ENCODE measurements at places on chromosomes 7 and 10.

DNA sequence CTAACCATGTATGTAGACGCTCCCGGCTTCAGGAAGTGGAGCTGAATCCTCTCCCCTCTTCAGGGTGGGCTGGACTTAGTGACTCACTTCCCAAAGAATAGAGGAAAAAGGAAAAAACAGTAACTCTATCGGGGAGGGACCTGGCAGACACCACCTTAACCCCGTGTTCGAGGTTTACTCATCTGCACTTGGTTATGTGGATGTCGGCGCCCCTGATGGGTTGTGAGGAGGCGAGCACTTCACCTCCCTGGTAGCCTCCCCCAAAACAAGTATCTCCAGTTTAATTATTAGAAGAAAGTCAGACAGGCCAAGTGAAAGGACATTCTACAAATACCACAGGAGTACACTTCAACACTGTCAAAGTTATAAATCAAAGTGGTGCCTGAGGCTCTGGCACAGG, 559.7 kb downstream of the TCERG1L start:
- no peak for DNase-seq

DNA sequence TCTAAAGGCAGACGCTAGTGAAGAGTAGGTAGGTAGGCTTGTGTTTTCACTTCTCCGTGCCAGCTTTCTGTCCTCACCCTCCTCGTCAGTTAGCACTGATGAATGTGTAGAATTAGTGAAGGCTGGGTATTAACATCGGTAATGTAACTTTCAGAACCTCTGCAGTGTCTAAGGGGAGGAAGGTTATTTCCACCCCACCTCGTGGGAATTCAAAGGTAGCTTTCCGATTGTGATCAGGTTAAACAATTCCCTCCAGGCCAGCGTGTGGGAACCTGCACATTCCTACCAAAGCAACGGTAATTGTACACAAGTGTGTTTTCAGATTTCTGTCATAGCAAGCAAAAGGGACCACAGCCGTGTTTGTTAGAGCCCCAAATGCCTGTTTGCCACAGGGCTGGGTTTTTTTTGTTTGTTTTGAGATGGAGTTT, 405.0 kb upstream of the GALNT17 start:
- no peak for DNase-seq

- peak; percentile 96 for DNase-seq
These were observed 24.0 kb upstream of the EIF5AL1 start for GRCh38 chr10:79488336-79488735.

DNA sequence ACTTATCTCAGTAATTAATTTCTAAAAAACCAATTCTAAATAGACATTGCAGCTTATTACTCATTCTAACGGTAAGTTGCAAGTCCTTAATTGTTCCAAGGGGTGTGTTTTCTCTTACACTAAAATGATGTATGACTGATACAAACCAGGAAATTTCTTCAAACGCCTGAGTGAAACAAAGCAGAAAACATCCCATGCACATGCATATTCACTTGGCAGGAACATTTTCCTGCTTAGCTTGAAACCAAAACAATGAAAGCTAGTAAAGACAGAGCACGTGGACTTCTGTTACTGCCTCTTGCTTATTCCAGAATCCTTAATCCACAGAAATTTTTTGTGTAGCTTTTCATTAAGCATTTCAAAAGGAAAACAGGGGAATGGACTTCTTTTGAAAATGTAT, 187.7 kb downstream of the MTERF1 start:
- DNase-seq = peak; percentile 38

- no peak for DNase-seq
These were observed 198.6 kb upstream of the LYZL2 start for GRCh38 chr10:30828164-30828563.

DNA sequence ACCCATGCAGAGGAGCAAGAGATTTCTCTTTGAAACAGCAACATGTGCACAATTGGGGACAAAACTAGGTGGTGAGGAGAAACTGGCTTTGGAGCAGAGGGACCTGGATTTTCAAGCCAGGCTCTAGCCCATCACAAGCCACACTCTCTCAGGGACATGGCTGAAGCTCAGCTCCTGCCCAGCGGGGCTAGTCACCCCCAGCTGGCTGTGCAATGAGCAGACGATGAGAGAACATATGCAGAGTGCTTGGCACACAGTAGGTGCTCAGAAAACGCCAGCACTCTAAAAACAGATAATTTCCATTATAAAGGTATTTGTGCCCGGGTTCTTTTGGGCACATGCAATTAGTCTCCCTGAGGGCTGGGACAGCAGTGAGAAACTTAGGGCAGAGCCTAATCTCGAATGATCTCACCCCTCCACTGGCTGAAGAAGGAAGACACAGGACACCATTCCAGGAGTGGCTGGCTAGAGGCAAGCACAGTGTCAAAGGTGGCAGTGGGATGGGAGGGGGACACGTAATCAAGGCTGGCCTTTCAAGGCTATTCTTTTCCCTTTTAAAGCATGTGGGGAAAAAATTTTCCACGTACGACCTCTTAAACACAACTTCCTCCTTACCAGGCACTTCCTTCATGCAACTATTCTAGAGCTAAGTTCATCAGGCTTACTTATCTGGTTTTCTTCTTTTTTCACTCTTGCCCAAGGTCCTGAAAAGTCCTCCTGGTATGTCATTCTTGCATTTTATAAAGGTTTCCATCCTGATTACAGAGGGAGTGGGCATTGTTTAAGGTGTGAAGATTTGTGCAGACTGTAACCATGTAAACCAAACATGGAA, 15.1 kb downstream of the FAM53B start:
- DNase-seq = no peak
